Sigmoid colon (tissue), 7 donors: ENCODE measurements at places on chromosomes 13 and 19. TPM values are rescaled to one million over a fixed set of nuclear protein-coding genes. Genes with fewer than 3 reads are reported as not detected.

GRCh38 chr19:7562646-7563393, 27.3 kb downstream of the PNPLA6 start:
- H3K4me3 ChIP-seq, result no peak overlapping the region
- peaks cover 32% of the 10 kb centered on the region for H3K36me3 ChIP-seq
- no peak for DNase-seq

DNA sequence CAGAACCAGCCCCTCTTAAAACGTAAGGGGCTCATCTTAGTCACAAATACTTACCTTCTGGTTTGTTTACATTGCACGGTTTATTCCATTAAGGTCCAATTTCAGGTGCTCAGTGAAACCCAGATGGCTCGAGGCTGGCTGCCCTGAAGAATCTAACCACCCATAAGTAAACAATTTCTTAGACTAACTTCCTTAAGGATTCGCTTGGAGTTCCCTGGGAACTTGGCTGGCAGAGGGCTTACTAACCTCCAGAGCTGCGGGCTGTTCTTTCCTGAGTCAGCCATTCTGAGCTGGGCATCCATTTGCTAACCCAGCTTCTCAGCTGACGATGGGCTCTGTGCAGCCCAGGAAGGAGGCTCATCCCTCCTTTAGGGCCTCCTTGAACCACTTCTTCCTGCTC, 262.1 kb downstream of the FGF9 start:
- H3K27ac ChIP-seq, result no peak overlapping the region
- no peaks in the 10 kb centered on the region for H3K27me3 ChIP-seq
- no peak for DNase-seq
- H3K4me3 ChIP-seq, result no peak overlapping the region
- no peaks in the 10 kb centered on the region for H3K36me3 ChIP-seq
- H3K4me1 ChIP-seq, result peaks cover 3% of the 10 kb centered on the region

GRCh38 chr19:52237771-52238400, 31.5 kb upstream of the ZNF766 start:
- no peaks in the 10 kb centered on the region for H3K27me3 ChIP-seq
- H3K4me1 ChIP-seq, result peaks cover 4% of the 10 kb centered on the region
- peak; percentile 75 for DNase-seq
- H3K4me3 ChIP-seq, result no peak overlapping the region

- no peak for DNase-seq
- H3K27me3 ChIP-seq, result no peaks in the 10 kb centered on the region
- no peaks in the 10 kb centered on the region for H3K36me3 ChIP-seq
- H3K4me1 ChIP-seq, result no peaks in the 10 kb centered on the region
- H3K4me3 ChIP-seq, result no peak overlapping the region
These were observed 532.4 kb downstream of the SLITRK6 start for GRCh38 chr13:85266771-85267170.

DNA sequence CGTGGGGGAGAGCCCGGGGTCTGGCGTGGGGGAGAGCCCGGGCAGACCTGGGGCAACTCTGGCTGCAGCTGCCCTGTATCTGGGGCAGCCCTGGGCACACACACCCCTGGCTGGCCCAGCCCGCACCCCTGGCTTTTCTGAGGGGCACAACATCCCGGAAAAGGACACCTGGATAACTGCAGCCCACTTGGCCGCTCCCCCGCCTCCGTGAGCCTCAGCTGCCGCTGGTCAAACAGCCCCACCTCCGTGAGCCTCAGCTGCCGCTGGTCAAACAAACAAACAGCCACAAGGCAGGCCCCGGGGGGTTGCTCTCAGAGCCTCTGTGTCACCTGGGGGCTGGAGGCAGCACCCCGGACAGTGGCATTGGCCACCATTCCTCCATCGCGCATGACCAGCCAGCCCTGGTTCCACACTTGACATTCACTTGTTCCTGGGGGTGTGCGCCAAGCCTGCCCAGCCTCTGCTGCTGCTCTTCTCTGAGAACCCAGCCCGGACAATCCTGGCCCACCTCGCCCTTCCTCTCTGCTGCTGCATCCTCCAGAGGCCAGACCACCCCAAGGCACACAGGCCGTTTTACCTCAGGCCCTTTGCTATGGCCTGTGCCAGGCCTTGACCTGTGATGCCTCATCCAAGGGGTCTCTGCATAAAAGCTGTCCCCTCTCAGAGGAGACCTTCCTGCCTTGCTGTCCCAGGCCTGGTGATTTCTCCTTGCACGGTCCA, 19.9 kb downstream of the CEBPG start:
- H3K27ac ChIP-seq, result no peak overlapping the region
- H3K4me1 ChIP-seq, result peaks cover 87% of the 10 kb centered on the region
- no peaks in the 10 kb centered on the region for H3K27me3 ChIP-seq
- peak; percentile 63 for DNase-seq

DNA sequence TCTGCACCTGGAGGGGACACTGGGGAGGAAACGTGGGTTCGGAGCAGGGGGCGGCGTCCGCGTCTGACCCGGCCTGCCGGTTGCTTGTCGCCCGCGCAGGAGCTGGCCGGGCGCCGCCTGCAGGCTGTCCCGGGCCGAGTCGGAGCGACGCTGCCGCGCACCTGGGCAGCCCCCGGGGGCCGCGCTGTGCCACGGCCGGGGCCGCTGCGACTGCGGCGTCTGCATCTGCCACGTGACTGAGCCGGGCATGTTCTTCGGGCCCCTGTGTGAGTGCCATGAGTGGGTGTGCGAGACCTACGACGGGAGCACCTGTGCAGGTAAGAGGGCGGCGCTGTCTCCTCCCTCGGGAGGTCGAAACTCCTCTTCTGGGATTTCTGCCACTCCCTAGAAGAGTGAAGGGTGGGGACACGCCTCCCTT, 1.3 kb downstream of the ITGBL1 start:
- H3K4me1 ChIP-seq, result peaks cover 6% of the 10 kb centered on the region
- H3K27ac ChIP-seq, result no peak overlapping the region
- H3K4me3 ChIP-seq, result no peak overlapping the region
- peaks cover 9% of the 10 kb centered on the region for H3K27me3 ChIP-seq
- no peak for DNase-seq

- H3K27me3 ChIP-seq, result no peaks in the 10 kb centered on the region
- H3K4me3 ChIP-seq, result no peak overlapping the region
- H3K36me3 ChIP-seq, result no peaks in the 10 kb centered on the region
- H3K27ac ChIP-seq, result no peak overlapping the region
- H3K4me1 ChIP-seq, result no peaks in the 10 kb centered on the region
These were observed 67.6 kb downstream of the RASL11A start for GRCh38 chr13:27338207-27338606.

DNA sequence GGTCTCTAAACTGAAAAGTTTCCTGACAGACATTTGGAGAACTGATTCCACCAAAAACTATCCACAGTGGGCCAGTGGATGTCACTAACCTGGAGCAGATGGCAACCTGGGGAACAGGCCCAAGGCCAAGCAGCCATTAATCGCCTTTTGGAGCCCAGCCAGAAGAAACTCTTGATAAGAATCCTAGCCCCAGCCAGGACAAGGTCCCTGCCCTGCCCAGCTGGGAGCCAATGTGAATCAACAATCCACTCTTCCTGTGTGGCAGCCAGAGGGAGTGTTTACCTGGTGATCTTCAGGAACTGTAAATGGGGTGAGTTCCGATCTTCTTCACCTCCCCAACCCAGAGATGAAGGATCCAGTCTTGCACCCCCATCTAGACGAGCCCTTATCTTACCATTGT, 14.5 kb upstream of the IGSF23 start:
- no peaks in the 10 kb centered on the region for H3K36me3 ChIP-seq
- no peaks in the 10 kb centered on the region for H3K4me1 ChIP-seq
- DNase-seq, result no peak
- H3K27me3 ChIP-seq, result peaks cover 16% of the 10 kb centered on the region
- no peak overlapping the region for H3K27ac ChIP-seq
- no peak overlapping the region for H3K4me3 ChIP-seq

- no peaks in the 10 kb centered on the region for H3K4me1 ChIP-seq
- no peak overlapping the region for H3K4me3 ChIP-seq
- H3K27me3 ChIP-seq, result no peaks in the 10 kb centered on the region
- H3K27ac ChIP-seq, result no peak overlapping the region
These were observed 19.2 kb downstream of the DNM2 start for GRCh38 chr19:10736916-10737551.

- peaks cover 21% of the 10 kb centered on the region for H3K4me1 ChIP-seq
- H3K4me3 ChIP-seq, result peak overlapping the region; percentile 50
- no peaks in the 10 kb centered on the region for H3K27me3 ChIP-seq
- H3K36me3 ChIP-seq, result peaks cover 4% of the 10 kb centered on the region
These were observed 11.0 kb downstream of the ZNF552 start for GRCh38 chr19:57803594-57804325.

DNA sequence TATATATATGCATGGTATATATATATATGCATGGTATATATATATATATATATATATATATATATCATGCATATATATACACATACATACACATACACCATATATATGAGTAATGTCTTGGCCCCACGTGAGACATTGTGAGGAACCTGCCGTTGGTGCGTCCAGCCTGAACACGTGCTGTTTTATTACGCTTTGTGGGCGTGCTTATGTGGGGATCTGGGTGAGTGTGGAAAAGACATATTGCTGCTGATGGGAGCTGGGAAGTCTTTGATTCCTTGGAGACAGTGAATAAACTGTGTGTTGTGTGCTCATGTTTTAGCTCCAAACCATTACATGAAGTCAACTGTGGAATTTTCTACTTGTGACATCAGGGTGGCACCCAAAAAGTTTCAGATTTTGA, 28.9 kb downstream of the KCTD15 start:
- no peak for DNase-seq
- no peaks in the 10 kb centered on the region for H3K36me3 ChIP-seq
- no peaks in the 10 kb centered on the region for H3K27me3 ChIP-seq
- no peak overlapping the region for H3K4me3 ChIP-seq
- peaks cover 6% of the 10 kb centered on the region for H3K4me1 ChIP-seq

GRCh38 chr19:13881692-13882418, 4.9 kb downstream of the NANOS3 start:
- no peaks in the 10 kb centered on the region for H3K36me3 ChIP-seq
- no peak overlapping the region for H3K4me3 ChIP-seq
- peak overlapping the region; percentile 72 for H3K27ac ChIP-seq
- H3K4me1 ChIP-seq, result peaks cover 23% of the 10 kb centered on the region
- no peak for DNase-seq

- no peak overlapping the region for H3K4me3 ChIP-seq
- H3K4me1 ChIP-seq, result peaks cover 33% of the 10 kb centered on the region
- H3K27me3 ChIP-seq, result no peaks in the 10 kb centered on the region
- no peaks in the 10 kb centered on the region for H3K36me3 ChIP-seq
- DNase-seq, result no peak
These were observed 92.9 kb downstream of the DNAJC15 start for GRCh38 chr13:43116242-43116641.

- H3K27me3 ChIP-seq, result no peaks in the 10 kb centered on the region
- DNase-seq, result peak; percentile 76
- H3K36me3 ChIP-seq, result no peaks in the 10 kb centered on the region
- peak within 1 kb of the TSS; percentile 96 for H3K27ac ChIP-seq
- H3K4me3 ChIP-seq, result peak within 1 kb of the TSS; percentile 90
- no peaks in the 10 kb centered on the region for H3K4me1 ChIP-seq
These were observed at the start of gene PHLDB3 for GRCh38 chr19:43504426-43505185. Gene PHLDB3, minus strand, starts transcription at chr19:43504746. Its CDS starts 628 bp downstream, at chr19:43504118.

DNA sequence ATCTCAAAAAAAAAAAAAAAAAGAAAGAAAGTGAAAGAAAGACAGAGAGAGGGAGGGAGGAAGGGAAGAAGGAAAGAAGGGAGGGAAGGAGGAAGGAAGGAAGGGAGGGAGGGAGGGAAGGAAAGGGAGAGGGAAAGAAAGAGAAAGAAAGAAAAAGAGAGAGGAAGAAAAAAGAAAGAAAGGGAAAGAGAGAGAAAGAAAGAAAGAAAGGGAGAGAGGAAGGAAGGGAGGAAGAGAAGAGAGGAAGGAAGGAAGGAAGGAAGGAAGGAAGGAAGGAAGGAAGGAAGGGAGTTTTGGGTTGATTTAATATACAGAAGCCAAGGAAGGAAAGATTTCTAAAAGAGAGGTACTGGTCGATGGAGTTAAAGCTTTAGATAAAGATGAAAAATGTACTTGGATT, 28.8 kb downstream of the DEDD2 start:
- H3K4me1 ChIP-seq, result no peaks in the 10 kb centered on the region
- H3K27me3 ChIP-seq, result no peaks in the 10 kb centered on the region
- H3K4me3 ChIP-seq, result no peak overlapping the region
- no peaks in the 10 kb centered on the region for H3K36me3 ChIP-seq
- H3K27ac ChIP-seq, result no peak overlapping the region
- DNase-seq, result no peak

DNA sequence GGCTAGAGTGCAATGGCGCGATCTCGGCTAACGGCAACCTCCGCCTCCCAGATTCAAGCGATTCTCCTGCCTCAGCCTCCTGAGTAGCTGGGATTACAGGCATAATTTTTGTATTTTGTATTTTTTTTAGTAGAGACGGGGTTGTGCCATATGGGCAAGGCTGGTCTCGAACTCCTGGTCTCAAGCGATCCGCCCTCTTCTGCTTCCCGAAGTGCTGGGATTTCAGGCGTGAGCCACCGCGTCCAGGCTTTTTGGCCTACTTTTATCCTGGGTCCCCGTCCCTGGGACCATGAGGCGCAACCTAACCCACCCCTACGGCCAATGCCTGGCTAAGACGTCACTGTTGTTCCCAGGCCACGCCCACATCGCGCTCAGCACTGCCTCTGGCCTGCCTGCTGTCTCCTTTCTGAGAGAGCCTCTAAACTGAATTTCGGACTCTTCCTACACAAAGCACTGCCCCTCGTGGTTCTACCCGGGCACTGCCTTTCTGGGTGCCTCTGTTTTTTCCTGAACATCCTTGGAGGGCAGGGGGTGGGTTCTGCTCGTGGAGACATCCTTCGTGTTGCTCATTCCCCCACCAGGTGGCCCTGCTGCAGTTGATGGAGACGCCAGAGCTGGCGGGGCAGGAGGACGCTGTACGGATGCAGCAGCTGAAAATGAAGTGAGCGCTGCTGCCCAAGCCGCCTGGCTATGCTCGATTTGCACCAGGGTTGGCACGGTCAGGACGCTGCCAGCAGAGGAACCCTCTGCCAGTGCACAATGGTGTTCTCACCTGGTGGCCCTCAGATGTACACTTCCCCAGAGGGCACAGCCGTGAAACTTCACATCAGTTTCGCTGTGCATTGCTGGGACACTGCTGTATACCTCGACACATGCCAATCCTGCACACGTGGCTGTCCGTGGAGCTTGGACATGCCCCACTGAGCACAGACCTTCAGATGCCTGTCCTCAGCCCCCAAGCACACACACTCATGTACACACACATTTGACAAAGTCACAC, 2.0 kb downstream of the REX1BD start:
- no peaks in the 10 kb centered on the region for H3K4me1 ChIP-seq
- no peak overlapping the region for H3K4me3 ChIP-seq
- peaks cover 8% of the 10 kb centered on the region for H3K36me3 ChIP-seq

GRCh38 chr19:46474211-46474610, 2.8 kb upstream of the PNMA8A start:
- no peaks in the 10 kb centered on the region for H3K36me3 ChIP-seq
- peaks cover 7% of the 10 kb centered on the region for H3K27me3 ChIP-seq
- H3K4me3 ChIP-seq, result no peak overlapping the region
- peaks cover 14% of the 10 kb centered on the region for H3K4me1 ChIP-seq

GRCh38 chr19:16441661-16442162, 30.1 kb downstream of the EPS15L1 start:
- H3K27me3 ChIP-seq, result no peaks in the 10 kb centered on the region
- H3K4me3 ChIP-seq, result no peak overlapping the region
- H3K27ac ChIP-seq, result no peak overlapping the region
- H3K36me3 ChIP-seq, result no peaks in the 10 kb centered on the region

- no peaks in the 10 kb centered on the region for H3K27me3 ChIP-seq
- no peaks in the 10 kb centered on the region for H3K4me1 ChIP-seq
- H3K36me3 ChIP-seq, result no peaks in the 10 kb centered on the region
- no peak overlapping the region for H3K4me3 ChIP-seq
- no peak overlapping the region for H3K27ac ChIP-seq
These were observed 826.9 kb upstream of the PCDH9 start for GRCh38 chr13:68056816-68057710.

FAM216B gene
- total RNA-seq, result not detected

MAST1 gene
- 0.71 TPM for total RNA-seq

ERICH6B gene
- total RNA-seq, result not detected

KIR2DL1 gene
- not detected for total RNA-seq

PSG7 gene
- not detected for total RNA-seq

LILRA5 gene
- total RNA-seq, result 6.7 TPM

NPAS1 gene
- 0.28 TPM for total RNA-seq
